Mammary epithelial cell (primary cell): ENCODE measurements at places on chromosomes 13 and 19. TPM values are rescaled to one million over a fixed set of nuclear protein-coding genes. Genes with fewer than 3 reads are reported as not detected.

GRCh38 chr19:32652894-32653598, 21.9 kb downstream of the ANKRD27 start:
- no peak for DNase-seq

GRCh38 chr19:18349524-18350128, 9.2 kb downstream of the PGPEP1 start:
- peak; percentile 39 for DNase-seq

DNA sequence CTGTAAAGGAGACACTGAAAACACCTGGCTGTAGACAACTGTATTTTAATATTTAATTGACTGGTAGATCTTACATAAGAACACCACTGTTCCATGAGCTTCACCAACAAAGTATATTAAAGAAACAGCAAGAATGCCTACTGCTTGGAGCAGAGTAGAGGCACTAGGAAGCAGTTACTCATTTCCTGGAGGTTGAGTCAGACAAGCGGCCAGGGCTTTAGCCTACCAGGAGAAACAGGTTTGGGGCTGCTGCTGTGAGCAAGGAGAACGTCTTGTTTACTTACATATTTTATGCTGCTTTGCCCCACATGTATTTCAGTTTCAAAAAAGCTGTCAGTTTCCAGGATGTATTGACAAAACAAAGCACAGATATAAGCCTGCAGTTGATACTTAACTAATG, 33.4 kb downstream of the ALG5 start:
- DNase-seq, result peak; percentile 88

The FGF9 gene
- polyA plus RNA-seq, result not detected
